ENCODE measurements at places on chromosomes 4 and X.

DNA sequence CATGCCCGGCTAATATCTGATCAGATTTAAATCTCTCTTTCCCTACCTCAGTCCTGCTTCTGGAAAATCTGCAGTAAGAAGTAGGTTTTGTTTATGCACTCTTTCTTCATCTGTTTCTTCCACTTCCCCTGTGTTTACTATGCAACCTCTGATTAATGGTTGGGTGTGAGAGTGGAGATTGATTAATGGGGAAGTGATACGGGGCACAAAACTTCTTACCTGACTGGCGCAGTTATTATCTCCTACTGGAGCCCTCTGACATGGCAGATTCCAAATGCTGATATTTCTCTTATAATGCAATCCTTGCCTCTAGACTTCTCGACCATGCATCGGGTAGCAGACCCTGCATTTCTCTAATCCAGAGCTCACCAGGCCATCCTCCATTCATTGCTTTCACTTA lies 60.2 kb upstream of the HPGD start:
- no peak for DNase-seq

DNA sequence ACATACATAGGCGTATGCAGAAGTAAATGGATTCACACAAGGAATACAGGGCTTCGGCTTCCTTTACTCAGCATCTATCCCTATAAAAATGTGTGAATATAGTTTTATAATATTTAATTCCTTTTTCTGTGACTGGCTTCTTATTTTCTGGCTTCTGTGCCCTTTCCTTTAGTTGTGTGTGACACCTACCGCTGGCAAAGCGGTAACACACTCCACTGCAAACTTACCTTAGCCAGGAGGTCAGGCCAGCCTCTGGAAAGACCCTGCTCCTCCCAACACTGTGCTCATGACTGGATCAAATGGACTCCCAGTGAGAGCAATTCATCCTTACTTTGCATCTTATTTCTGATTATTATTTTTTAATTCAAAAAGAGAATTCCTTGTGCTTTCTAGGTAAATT lies 244.2 kb downstream of the ANK2 start:
- DNase-seq, result no peak

GRCh38 chr4:54281054-54281766 lies 52.1 kb downstream of the PDGFRA start:
- DNase-seq, result no peak

- no peak for DNase-seq
Measured at GRCh38 chr4:161249779-161250440, 913.9 kb downstream of the FSTL5 start.

DNA sequence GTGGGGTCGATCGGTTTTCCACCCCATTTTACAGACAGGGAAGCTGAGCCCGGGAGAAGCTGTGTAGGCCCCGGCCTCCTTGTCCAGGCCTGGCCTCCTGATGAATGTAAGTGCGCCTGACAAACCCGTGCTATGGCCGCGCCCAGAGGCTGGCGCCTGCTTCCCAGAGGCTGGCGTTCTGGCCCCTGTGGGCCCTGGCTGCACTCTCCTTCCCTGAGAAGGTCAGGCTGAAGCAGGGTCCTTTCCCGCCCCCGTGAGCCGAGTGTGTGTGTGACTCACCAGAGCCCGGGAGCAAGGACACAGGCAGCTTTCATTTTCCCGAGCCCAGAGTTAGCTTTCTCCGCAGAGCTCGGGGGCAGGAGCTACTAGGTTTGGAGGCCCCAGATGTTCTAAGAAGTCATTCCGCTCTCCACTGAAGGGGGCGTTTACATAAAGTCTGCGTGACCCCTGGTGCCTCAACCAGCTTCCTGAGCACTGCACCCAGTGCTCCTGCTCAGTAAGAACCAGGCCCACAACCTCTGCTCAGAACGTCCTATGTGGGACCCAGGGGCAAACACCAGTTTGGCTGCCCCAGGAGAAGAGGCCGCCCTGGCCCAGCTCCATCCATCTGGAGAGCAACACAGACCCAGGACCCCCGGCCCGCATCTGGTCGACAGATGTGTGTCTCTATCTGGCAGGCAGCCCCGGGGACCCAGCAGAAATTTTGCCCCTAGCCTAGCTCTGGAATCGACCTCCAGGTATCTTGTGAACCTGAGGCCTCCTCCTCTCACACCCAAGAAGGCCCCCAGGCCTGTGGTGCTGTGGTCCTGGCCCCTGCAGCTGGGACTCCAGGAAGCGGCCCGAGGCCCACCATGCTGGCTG lies 13.6 kb downstream of the UVSSA start:
- DNase-seq, result no peak

DNA sequence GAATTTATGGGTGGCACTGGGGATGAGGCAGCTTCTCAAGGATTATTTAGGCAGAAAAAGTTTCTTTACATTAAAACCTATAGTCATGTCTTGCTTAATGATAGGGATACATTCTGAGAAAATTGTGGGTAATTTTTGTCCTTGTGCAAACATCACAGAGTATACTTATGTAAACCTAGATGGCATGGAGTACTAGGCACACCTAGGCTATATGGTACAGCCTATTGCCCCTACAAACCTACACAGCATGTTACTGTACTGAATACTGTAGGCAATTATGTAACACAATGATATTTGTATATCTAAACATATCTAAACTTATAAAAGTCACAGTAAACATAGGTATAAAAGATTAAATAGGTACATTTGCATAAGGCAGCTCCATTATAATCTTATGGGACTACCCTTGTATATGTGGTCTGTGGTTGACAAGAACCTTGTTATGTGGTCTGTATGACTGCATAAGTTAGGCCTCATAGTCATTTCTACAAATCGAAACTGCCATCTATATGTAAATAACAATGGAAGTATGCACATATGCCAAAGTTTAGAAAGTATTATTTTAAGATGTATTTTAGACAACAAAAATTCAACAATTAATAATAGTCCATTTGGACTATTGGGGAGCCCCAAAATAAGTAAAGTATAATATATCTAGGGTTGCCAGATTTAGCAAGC lies 87.3 kb downstream of the CFAP299 start:
- no peak for DNase-seq
